Stimulated activated CD8-positive, alpha-beta memory T cell treated with anti-CD3 and anti-CD28 coated beads, Interleukin-2, amount 100 ng/mL, for 1 hour (primary cell): ENCODE measurements at places on chromosomes 1 and 21.
A peak's percentile ranks its signal among the peaks of the same experiment; 100 is the strongest.

DNA sequence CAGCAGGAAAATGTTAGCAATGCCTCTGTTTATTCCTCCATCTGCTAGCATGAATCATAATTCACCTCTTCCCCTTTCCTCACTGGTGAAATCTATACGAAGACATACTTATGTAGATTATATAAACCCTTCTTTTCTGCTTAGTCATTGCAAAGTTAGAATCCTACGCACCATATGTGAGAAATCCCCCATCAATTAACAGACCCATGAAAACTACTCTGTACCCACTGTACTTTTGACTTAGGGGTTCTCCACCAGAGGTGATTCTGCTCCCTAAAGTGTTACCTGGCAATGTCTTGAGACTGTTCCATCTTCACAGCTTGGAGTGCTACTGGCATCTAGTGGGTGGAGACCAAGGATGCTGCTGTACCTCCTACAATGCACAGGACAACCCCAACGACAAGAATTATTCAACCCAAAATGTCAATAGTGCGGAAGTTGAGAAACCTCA lies 49.6 kb upstream of the KCTD3 start:
- DNase-seq: no peak

DNA sequence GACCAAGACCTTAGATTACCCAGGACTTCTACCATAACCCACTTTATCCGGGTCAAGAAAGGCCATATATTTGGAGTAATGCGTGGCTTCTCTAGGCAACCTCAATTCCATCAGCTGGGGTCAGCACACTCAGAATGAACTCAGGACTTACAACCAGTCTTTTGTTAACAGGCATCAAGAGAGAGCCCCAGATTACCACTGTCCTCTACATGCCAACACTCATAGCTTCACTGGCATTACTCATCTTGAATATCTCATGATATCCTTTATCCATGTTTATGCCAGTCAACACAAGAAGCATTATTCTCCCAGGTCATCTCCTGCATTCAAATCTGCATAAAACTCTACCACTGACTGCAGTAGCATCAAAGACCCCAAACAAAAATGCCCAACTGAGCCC lies 6.6 kb upstream of the FCGR2A start:
- DNase-seq: no peak

DNA sequence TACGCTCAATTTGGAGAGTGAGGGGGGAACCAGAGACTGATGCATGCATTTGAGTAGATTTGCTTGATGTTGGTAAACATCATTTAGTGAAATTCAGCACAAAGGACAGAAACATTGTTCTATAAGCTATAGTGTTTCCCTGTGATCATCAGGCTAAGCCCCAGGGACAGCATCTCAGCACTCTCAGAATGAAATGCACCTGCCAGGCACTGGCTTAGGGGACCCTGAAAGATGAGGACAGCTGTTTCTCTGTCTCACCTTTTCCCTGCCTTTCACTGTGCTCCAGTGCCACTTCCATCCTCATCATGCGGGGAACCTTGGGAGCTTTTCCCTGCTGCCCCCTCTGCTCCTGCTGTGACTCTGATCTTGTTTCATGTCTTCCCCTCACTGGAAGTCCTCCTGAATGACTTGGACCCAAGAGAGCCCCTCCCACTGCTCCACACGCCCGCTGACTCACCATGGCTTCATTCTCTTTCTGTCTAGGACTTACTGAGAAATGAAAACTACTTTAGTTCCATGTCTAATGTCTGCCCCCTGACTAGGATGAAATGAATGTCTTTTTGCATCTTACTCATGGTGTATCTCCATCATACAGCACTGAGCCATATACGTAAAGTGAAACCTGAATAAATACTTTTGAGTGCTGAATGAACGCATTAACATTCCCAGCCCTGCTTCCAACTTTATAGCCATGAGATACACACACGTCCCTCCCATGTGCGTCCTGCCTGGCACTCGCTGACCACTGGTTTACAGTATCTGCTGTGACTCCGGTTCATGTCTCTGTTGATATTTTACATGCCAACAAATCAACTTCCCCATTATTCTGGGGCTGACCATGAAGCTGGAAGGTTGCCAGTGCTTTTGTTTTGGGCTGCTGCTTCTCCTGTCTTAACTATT lies 182.0 kb downstream of the PCP4 start:
- no peak for DNase-seq

DNA sequence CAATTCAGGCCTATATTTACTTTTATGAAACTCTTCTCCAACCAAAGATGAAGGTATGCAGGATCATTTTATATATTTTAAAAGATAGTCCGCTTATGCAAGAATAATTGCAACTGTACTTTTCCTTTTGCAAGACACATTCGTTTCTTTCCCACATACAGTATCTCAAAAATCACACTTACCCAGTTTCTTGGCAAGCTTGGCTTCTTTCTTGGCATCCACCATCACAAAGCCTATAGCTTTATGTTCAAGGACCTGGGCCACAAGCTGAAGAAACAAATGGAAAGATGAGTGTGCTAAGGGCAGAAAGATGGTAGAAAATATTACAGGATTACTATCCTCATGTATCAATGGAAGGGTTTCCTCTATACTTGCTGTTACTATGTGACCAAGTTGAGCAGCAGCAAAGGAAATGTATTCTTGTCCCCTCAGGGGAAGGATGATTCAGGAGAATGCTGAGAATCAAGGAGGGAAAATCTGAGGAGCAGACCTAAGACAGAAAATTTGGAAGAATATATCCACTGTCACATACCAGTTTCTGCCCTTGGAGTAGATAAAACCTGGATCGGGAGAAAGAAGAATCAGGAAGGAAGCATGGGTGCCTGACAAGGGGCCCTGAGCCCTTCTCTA lies 23.8 kb downstream of the CASQ2 start:
- no peak for DNase-seq

DNA sequence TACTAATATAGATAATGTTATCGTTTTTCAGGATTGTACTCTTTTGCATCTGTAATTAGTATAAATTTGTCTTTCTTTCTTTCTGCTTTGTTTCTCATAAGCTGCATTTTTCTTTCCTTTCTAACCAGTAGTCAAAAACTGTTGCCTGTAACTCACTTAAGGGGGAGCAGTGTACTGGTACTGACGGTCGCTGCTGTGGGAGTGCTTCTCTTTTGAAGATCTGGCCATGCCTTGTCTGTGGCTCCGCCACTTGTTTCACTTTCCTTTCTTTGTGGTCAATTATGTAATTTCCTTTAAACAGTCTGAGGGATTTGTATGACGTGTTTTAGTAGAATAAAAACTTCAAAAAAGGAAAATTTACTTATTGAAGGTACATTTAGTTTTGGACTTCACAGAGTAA lies 37.0 kb downstream of the MIA3 start:
- DNase-seq: peak; percentile 55

DNA sequence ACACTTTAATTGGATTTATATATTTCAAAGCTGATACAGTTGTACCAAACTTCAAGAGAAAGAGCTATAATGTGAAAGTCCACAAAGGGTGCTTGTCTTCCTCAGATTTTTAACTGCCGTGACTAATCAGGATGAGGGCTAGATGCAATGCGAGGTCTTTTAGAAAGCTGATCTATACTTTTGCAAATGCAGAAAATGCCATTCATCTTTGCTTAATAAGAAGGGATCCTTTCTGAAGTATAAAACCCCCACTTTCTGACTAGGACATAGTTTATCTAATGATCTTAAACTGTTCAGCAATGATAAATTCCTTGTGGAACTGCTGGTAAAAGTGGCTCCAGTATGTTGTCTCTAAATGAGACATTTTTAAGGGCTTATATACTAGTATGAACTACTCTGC lies 102.7 kb upstream of the NGF start:
- DNase-seq: no peak

DNA sequence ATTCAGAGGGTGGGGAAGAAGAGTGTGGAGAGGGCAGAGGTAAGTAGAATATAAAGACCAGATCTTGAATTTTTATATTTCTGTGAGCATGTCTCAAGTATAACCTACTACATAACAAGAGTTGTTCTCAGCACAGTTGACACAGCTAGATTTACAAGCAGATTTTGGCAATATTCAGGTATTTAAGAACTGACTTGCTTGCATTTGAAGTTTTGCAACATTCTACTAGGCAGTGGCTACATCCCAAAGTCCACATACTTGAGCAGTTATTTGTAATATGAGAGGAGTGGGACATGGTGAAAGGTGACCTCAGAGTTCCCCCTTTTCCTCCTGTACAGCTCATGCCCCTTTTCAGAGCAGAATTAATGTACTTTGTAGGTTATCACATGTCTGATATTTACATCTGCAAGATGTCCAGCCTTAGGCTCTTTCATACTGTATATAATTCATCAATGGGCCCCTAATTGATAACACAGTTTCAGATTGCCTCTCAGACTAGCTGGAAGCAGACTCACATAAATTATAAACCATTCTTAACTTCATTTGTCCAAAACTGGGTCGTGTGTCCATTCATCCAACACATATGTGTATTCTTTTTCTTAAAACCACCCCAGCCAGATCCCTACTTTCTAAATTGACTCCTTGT lies 136.7 kb upstream of the RAVER2 start:
- DNase-seq: no peak

GRCh38 chr1:23097316-23097715 lies 71.3 kb downstream of the LUZP1 start:
- DNase-seq: no peak

GRCh38 chr1:219459351-219460080 lies 153.4 kb downstream of the ZC3H11B start:
- DNase-seq: no peak

GRCh38 chr1:177425199-177425598 lies 254.4 kb downstream of the BRINP2 start:
- DNase-seq: no peak

DNA sequence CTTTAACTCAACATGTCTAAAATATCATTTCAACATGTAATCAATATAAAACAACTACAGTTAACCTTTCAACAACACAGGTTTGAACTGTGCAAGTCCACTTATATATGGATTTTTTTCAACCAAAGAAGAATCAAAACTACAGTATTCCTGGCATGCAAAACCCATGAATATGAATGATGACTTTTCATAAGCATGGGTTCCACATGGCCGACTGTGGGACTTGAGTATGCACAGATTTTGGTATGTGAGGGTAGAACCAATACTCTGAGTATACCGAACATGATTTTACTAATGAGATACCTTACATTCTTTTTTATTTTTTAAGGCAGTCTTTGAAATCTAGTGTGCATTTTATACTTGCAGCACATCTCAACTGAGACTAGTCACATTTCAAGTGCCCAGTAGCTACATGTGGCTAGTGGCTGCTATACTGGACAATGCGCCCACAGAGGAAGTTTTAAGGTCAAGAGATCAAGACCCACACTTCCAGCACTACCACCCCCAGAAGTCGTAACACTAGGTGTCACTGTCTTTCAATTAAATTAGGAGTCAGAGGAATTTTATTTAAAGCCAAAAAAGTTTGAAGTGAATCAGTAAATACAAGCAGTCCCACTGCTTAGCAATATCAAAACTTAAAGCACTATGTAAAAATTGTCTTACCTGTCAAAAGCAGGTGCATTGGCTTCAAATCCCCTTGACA lies 40.0 kb downstream of the SYNJ1 start:
- DNase-seq: no peak

GRCh38 chr1:147760481-147761260 lies at the start of gene GJA5:
Gene GJA5, minus strand, starts transcription at chr1:147760602. Its CDS starts 1,364 bp downstream, at chr1:147759238.
- no peak for DNase-seq

- no peak for DNase-seq
Measured at GRCh38 chr1:99580451-99580850, 65.5 kb upstream of the PALMD start.

- DNase-seq: no peak
Measured at GRCh38 chr1:155313261-155313660, 4.6 kb downstream of the FDPS start.
